ENCODE measurements at places on chromosomes 2 and 18. TPM values are rescaled to one million over a fixed set of nuclear protein-coding genes. Genes with fewer than 3 reads are reported as not detected.

The TDRD15 gene
- not detected for total RNA-seq

DNA sequence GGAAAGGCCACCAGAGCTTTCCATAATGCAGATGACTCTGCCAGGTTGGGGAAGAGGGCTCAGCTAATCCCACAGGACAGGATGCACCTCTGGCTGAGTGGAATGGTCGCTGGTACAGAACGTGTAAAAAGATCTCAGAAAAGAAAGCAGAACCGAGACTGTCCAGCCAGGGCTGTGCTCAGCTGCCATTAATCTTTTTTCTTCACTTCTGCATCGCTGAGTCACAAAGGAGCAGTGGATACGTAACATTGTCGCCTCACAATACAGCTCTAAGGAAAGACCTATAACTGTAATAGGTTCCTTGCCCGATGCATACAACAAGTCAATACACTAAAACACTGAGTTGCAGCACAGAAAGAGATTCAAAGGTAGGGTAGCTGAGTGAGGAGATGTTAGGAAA is 354.2 kb downstream of the EN1 start:
- no peaks in the 10 kb centered on the region for H3K27me3 ChIP-seq
- no peaks in the 10 kb centered on the region for H3K36me3 ChIP-seq
- H3K27ac ChIP-seq: no peak overlapping the region
- H3K4me3 ChIP-seq: no peak overlapping the region

- no peak for DNase-seq
- no peaks in the 10 kb centered on the region for H3K27me3 ChIP-seq
- H3K27ac ChIP-seq: no peak overlapping the region
- H3K4me1 ChIP-seq: no peaks in the 10 kb centered on the region
- H3K36me3 ChIP-seq: no peaks in the 10 kb centered on the region
These were observed 1260.9 kb upstream of the NRXN1 start for GRCh38 chr2:52292801-52293200.

GRCh38 chr2:123853161-123853560 is 171.9 kb upstream of the CNTNAP5 start:
- no peak overlapping the region for H3K27ac ChIP-seq
- no peak for DNase-seq
- no peaks in the 10 kb centered on the region for H3K4me1 ChIP-seq
- no peaks in the 10 kb centered on the region for H3K27me3 ChIP-seq

The DNAJC27 gene
- 23.1 TPM for total RNA-seq

DNA sequence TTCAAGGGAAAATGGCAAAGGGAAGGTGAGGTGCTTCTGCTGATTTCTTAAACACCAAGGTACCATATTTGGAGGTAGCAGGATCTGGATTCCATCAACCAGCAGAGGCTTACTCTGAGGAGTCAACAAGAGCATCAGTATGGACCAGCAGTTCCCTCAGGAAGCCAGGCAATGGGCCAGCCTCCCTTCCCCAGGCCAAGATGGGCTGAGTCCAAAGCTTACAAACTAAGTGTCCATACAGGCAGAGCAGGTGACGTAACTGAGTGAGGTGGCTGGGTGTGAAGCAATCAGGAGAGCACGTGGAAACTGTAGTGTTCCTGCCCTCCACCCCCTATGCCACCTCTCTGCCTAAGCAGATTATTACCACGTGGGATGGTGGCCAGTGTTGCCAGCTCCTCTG is 134.2 kb upstream of the HNRNPA3 start:
- DNase-seq: no peak
- no peak overlapping the region for H3K4me3 ChIP-seq
- H3K4me1 ChIP-seq: no peaks in the 10 kb centered on the region
- no peak overlapping the region for H3K27ac ChIP-seq

The GMPPA gene
- 13.3 TPM for total RNA-seq

GRCh38 chr2:115194623-115195022 is 752.2 kb downstream of the DPP10 start:
- no peak overlapping the region for H3K4me3 ChIP-seq
- no peaks in the 10 kb centered on the region for H3K27me3 ChIP-seq
- no peaks in the 10 kb centered on the region for H3K36me3 ChIP-seq
- no peak for DNase-seq
- H3K27ac ChIP-seq: no peak overlapping the region

The DSG4 gene
- not detected for total RNA-seq

The CD8A gene
- total RNA-seq: 1.3 TPM

The SLC4A5 gene
- 10.4 TPM for total RNA-seq

The MSGN1 gene
- total RNA-seq: not detected

GRCh38 chr2:83340424-83340823 is 1118.7 kb downstream of the SUCLG1 start:
- no peak overlapping the region for H3K27ac ChIP-seq
- H3K4me1 ChIP-seq: no peaks in the 10 kb centered on the region
- no peaks in the 10 kb centered on the region for H3K27me3 ChIP-seq
- H3K36me3 ChIP-seq: no peaks in the 10 kb centered on the region
- no peak for DNase-seq

The CXCR1 gene
- total RNA-seq: not detected

GRCh38 chr2:53445383-53446070 is 322.1 kb upstream of the CHAC2 start:
- H3K4me1 ChIP-seq: no peaks in the 10 kb centered on the region
- no peak for DNase-seq
- H3K27ac ChIP-seq: no peak overlapping the region
- no peak overlapping the region for H3K4me3 ChIP-seq

- no peak overlapping the region for H3K27ac ChIP-seq
- H3K4me3 ChIP-seq: no peak overlapping the region
- peak; percentile 14 for DNase-seq
- no peaks in the 10 kb centered on the region for H3K4me1 ChIP-seq
These were observed 248.7 kb upstream of the MYT1L start for GRCh38 chr2:2579814-2580213.

DNA sequence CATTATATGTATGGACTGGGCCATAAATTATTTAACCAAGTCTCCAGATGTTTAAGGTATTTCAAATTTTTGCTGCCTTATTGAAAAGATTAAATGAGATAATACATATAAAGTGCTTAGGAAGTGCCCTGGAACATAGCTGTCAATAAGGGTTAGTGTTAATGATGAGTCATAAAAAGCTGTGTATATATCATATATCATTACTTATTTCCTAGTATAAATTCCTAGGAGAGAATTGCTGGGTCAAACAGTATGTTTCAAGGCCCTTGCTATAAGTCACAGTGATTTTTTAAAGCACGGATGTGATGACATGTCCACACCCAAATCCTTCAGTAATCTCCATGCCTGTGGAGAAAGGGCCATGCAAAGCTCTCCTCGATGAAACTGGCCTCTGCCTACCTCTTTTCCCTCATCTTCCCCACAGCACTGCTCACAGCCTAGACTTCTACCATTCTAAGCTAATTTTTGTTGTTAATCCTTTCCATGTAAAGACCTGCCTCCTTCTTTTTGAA is 8.5 kb downstream of the ZNF2 start:
- no peak overlapping the region for H3K4me3 ChIP-seq
- H3K4me1 ChIP-seq: no peaks in the 10 kb centered on the region
- peaks cover 19% of the 10 kb centered on the region for H3K36me3 ChIP-seq
- no peak overlapping the region for H3K27ac ChIP-seq
- H3K27me3 ChIP-seq: no peaks in the 10 kb centered on the region
- no peak for DNase-seq

DNA sequence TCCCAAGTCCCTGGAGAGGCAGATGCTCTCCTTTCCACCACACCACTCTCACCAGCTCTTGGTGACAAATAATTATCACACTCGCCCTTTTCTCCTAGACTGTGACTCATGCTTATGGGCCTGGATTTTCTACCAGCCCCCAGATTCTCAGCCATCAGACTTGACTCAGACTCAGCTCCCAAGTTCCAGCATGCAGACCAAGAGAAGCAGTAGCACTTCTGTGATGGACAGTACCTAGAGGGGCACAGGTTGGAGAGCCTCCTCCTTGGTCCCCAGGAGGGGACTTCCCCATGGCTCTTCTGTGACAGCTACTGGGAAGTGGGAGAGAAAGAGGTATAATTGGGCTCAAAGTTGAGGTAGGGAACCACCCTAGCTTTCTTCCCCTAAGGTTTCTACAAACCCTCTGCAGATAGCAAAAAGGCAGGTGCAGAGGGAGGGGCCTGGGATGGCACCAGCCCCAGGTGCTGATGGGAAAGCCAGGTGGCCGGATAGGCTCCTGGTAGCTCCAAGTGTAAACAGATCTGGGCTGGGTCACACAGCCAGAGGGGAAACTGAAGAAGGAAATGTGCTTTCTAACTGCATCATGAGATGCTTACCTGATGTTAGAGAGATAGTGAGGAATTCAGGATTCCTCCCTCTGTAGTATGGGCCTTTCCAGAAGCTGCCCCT is 4.1 kb downstream of the TCF23 start:
- no peak overlapping the region for H3K27ac ChIP-seq
- no peaks in the 10 kb centered on the region for H3K36me3 ChIP-seq
- no peak overlapping the region for H3K4me3 ChIP-seq
- H3K4me1 ChIP-seq: no peaks in the 10 kb centered on the region
- DNase-seq: no peak

- H3K27ac ChIP-seq: no peak overlapping the region
- H3K27me3 ChIP-seq: no peaks in the 10 kb centered on the region
- DNase-seq: no peak
- H3K4me1 ChIP-seq: peaks cover 22% of the 10 kb centered on the region
- H3K4me3 ChIP-seq: no peak overlapping the region
These were observed 1.8 kb downstream of the PRR30 start for GRCh38 chr2:27137322-27137935.

The ADAM23 gene
- 7.7 TPM for total RNA-seq

DNA sequence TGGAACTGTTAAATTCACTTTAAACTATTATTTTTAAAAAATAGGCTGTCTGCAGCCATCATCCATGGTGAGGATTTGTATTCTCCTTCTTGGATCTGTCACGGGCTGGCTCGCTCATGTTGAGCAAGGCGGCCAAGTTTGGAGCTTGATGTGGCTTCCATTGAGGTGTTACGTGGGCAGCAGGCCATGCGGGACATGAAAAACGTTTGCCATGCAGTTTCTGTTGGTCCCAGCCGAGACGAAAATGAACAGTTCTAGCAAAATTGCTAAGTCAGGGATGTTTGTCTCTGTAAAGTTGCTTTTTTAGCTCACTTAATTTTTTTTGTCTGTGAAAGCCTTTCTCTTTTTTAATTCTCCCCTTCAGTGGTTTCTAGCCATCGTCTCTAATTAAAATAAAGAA is 70.2 kb upstream of the MGAT5 start:
- peaks cover 5% of the 10 kb centered on the region for H3K36me3 ChIP-seq
- H3K27me3 ChIP-seq: no peaks in the 10 kb centered on the region
- no peak for DNase-seq
- H3K4me3 ChIP-seq: no peak overlapping the region
- H3K4me1 ChIP-seq: peaks cover 72% of the 10 kb centered on the region
- no peak overlapping the region for H3K27ac ChIP-seq

GRCh38 chr2:68088940-68089339 is 26.1 kb upstream of the C1D start:
- no peak overlapping the region for H3K27ac ChIP-seq
- no peaks in the 10 kb centered on the region for H3K27me3 ChIP-seq
- H3K4me1 ChIP-seq: no peaks in the 10 kb centered on the region
- no peak overlapping the region for H3K4me3 ChIP-seq
- no peak for DNase-seq

GRCh38 chr2:43391878-43392215 is 165.4 kb upstream of the ZFP36L2 start:
- H3K4me1 ChIP-seq: no peaks in the 10 kb centered on the region
- no peak for DNase-seq
- no peak overlapping the region for H3K27ac ChIP-seq
- no peaks in the 10 kb centered on the region for H3K27me3 ChIP-seq
- H3K4me3 ChIP-seq: no peak overlapping the region

DNA sequence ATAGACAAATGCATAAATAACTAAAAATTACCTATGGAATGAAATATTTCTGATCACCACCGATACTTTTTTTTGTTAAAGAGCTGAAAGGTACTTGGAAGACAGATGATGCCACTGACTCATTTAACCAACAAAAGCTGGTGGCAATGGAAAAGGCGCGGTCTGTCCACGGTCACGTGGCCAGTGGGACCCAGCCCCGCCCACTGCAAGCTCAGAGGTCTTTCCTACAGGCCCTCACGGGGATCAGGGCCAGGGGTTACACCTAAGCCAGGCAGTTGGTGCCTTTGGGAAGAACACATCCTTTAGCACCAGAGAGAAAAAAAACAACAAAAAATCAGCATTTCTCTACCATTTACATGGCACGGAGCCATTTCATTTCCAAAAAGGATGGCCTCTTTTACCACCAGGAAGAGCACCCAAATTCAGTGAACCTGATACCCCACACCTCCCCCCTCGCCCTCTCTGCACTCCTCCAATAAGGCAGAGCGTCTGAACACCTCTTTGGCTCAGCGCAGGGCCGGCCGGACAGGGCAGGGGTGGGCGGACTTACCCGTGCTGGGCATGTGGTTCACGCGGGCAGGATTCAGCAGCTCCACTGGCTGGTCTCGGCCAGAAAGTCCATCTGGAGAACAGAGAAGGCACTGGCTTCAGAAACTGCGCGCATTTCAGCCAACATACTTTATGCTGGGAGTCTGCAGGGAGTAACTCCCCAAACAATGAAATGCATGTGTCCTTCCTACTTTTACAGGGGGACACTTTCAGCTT is 164.6 kb downstream of the HDAC4 start:
- H3K27me3 ChIP-seq: no peaks in the 10 kb centered on the region
- no peak overlapping the region for H3K4me3 ChIP-seq
- H3K4me1 ChIP-seq: peaks cover 68% of the 10 kb centered on the region
- peaks cover 7% of the 10 kb centered on the region for H3K36me3 ChIP-seq
- no peak for DNase-seq

GRCh38 chr2:179626261-179626660 is 235.2 kb downstream of the ZNF385B start:
- no peak for DNase-seq
- H3K36me3 ChIP-seq: no peaks in the 10 kb centered on the region
- H3K4me3 ChIP-seq: no peak overlapping the region

- no peaks in the 10 kb centered on the region for H3K36me3 ChIP-seq
- no peak overlapping the region for H3K4me3 ChIP-seq
- H3K27me3 ChIP-seq: peaks cover 5% of the 10 kb centered on the region
These were observed 17.0 kb downstream of the THNSL2 start for GRCh38 chr2:88187038-88187676.

DNA sequence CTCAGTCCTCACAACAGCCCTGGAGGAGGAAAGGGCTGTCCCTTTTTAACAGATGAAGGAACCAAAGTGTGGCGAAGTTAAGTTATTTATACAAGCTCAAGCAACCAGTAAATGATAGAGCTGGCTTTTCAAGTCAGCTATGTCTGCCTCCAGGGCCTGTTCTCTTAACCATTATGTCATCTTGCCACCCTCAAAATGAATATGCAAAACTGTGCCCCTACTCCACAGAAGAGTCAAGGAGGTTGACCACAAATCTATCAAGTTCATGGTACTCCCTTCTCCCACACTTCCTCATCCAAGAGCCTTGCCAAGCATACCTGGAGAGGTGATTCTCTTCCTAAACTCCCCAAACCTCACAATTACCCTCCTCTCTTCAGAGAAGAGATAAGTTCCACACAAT is 37.3 kb upstream of the CREB1 start:
- H3K27ac ChIP-seq: no peak overlapping the region
- DNase-seq: no peak

DNA sequence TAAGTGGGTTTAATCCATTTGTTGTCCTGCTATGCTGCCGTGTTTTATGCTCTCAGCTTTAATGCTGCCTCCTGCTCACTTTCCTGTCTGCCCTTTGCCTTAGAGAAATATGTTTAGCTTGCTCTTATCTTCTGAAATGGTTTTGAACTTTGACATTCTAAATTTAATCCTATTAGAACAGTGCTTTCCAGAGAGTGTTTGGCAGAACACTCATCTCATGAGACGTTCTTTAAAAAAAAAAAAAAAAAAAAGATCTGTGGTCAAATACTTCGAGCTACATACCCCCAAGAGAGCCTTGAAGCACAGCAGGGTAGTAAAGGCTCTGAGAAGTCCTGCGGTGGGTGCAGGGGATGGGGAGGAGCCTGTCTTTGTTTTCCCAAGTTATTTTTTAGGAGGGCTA is 161.3 kb downstream of the SPP2 start:
- no peaks in the 10 kb centered on the region for H3K27me3 ChIP-seq
- H3K4me3 ChIP-seq: no peak overlapping the region
- DNase-seq: no peak
- H3K4me1 ChIP-seq: peaks cover 12% of the 10 kb centered on the region
- H3K27ac ChIP-seq: no peak overlapping the region

Data from CD4-positive, alpha-beta T cell (primary cell).